Glomerular endothelial cell (primary cell): ENCODE measurements at places on chromosomes 6 and 20. TPM values are rescaled to one million over a fixed set of nuclear protein-coding genes. Genes with fewer than 3 reads are reported as not detected.

SIRPD gene
- total RNA-seq: 0.19 TPM in 1 of 2 replicates, not detected in the other

DNA sequence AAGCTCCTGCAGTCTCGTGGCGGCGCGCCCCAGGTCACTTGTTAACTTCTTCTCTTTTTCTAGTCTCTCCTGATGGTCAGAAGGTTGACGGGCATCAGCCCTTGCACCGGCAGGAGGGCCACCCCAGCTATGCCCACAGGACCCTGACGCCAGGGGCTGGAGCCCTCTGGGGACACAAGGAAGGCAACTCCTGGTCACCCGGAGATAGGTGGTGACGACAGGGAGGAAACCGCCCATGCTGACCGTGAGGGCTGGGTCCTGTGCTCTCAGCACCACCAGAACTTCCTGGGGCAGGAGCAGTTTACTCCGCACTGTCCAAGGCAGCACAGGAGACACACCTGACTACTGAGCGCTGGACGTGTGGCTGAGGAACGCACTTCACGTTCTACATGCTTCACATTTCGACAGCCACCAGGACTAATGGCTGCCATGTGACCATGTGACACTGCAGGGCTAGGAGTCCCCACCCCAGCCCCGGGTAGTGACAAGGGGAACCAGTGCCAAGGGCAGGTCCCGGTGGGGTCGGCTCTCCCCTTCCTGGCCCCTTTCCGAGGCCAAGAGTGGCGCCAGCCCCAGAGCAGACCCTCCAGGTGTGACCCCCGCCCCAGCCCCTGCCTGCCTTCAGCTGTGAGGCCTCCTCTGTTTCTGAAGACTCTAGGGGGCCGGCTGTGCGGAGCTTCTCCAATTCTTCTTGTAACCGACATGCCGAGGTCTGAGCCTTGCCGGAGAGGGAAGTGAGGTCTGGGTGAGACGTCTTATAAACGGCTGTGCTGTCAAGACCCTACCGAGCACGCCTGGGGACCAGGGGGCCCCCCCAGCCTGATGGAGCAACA, 45.2 kb downstream of the DSTN start:
- DNase-seq: no peak

EBF4 gene
- 2.3 and 4.1 TPM in 2 replicates for total RNA-seq

DNA sequence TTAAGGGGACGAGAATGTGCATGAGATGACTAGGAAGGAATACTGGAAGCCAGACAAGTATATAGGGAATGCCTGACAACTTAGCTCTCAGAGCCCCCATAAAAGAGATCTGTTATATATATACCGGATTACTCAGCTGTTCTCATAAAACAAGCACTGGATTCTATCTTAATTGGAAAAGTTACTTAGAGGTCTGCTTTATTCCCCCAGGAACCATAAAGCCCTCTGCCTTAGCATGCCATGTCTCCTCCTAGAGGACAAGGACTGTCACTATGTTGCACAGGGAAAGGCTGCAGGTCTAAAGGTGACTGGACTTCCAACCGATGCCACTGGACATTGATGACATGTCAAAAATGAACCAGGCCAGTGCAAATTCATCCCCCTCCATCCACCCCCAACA, 6.4 kb downstream of the EXOC2 start:
- no peak for DNase-seq

DNA sequence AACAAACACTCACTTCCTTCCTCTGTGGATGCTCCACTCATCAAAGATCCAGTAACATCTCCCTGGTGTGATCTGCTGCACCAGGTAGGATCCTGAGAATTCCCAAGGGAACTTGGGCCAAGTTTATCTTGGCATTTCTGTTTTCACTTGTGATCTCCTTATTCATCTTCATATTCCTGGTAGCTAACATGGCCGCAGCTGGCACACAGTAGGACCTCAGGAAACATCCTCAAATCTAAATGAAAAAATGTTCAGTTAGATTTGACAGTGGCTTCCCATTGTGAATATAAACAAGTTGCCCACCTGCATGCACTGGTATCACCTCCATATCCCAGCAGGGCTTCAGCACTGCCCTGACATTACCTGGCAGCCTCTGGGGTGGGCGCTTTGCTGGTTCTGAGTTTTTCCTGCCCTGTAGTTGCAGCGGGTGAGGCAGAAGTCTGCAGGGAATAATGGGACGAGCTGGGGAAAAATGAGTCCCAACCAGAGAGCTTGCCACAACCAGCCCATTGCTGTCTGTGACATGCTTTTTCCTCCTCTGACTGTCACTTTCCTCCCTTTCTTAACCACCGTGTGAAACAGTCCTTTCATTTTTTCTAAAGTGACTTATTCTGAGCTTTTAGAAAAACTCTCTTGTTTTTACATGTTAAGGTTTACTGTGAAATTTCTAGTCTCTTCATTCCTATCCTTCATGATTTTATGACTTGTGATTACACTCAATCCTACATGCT, 9.4 kb upstream of the DSTN start:
- DNase-seq: no peak

MAFB gene
- 2.3 and 3.0 TPM in 2 replicates for total RNA-seq

- no peak for DNase-seq
Measured at GRCh38 chr6:115058414-115059211, 715.8 kb upstream of the HS3ST5 start.

- no peak for DNase-seq
Measured at GRCh38 chr6:169185011-169185521, 68.6 kb downstream of the THBS2 start.

DNA sequence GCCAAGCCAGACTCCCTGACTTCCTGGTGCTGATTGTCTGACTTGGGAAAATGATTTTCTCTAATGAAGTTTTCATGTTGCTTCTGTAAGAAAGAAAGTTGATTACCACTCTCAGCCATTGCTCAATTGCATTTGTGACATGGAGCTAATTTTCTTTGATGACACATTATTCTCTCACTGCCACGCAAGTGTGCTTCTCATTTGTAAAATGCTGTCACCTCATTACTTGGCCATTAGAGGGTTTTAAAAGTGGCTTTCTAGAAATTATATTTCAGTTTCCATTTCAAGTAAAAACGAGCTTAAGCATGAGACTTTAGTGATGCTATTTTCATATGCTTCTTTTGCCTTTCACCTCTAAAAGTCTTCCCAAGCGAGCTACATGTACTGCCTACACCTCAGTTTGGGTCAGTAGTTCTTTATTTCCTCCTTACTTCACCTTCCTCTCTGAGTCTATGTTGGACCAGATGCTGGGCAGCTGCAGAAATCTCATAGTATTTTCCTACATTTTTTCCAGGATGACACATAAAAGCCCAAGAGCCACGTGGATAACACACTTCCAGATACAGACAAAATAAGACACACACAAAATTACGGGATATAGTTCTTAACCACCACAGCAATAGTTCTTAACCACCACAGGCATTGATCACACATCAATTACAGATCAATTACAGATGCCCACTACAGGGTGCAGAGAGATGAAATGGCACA, 6.3 kb upstream of the FAM210B start:
- DNase-seq: no peak

DNA sequence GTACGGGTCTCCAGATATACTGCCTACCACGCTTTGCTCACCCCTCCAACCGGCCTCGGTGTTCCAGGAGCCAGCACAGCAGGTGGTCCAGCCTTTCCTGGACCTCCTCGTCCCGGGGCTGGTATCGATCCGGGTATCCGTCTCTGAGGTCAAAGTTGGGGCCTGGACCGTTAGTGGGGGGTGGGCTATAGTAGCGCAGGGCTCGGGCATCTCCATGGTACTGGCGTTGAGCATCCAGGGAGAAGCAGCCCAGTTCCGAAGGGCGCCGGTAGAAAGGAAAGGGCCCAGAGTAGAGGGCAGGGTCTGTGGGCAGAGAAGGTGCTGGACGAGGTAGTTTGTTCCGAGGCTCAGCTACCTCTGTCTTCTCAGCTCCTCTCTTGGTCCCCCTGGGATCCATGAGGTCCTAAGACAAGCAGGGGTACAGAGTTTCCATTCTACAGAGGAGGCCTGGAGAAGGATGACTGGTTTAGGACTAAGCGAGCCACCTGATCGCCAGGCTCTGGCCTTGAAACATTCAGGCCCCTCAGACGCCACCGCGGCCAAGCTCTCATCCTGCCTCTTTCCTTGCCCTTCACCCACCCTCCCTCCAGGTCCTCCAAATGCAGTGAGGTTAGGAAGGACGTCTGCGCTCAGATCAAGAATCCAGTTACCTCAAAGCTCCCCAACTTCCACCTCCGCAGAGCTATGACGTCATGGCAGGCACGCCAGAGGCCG, 502 bp downstream of the DXO start:
- DNase-seq: no peak

SMIM29 gene
- total RNA-seq: 34.2 and 46.6 TPM in 2 replicates
